CD4-positive, alpha-beta T cell treated with Interleukin-6 for 4 hours (primary cell): ENCODE measurements at places on chromosomes 16 and 17.
A peak's percentile ranks its signal among the peaks of the same experiment; 100 is the strongest.

- no peak for DNase-seq
Measured at GRCh38 chr17:18921485-18921884, 30.5 kb upstream of the SLC5A10 start.

DNA sequence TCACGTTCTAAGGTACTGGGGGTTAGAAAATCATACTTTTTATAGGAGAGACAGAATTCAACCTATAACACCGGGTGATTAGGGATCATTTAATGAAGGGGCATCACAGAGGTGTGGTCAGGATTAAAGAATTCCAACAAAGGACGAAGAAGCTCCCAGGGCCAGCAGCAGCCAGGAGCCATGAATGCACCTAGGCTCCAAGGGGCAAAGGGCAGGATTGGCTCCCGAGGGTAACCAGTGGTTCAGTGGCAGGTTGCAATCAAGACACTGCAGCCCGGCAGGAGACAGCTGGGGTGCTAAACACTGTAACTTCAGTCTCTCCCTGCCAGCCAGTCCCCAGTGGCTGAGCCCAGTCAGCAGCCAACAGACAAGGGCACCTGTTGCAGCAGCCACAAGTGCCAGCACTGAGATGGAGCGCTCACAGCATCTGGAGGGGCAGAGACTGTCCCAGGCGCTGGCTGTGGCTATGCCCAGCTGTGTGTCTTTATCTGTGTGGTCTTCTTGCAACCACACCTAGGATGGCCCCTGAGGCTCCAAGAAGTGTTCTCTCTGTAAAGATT, 23.9 kb downstream of the DHRS7C start:
- no peak for DNase-seq

DNA sequence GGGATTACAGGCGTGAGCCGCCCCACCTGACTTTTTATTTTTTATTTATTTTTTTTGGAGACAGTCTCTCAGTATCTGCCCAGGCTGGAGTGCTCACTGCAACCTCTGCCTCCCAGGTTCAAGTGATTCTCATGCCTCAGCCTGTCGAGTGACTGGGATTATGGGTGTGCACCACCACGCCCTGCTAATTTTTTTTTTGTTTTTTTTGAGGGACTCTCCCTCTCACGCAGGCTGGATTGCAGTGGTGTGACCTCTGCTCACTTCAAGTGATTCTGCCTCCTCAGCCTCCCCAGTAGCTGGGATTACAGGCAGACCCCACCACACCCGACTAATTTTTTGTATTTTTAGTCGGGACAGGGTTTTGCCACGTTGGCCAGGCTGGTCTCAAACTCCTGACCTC, 7.7 kb downstream of the ZNF207 start:
- DNase-seq, result no peak

DNA sequence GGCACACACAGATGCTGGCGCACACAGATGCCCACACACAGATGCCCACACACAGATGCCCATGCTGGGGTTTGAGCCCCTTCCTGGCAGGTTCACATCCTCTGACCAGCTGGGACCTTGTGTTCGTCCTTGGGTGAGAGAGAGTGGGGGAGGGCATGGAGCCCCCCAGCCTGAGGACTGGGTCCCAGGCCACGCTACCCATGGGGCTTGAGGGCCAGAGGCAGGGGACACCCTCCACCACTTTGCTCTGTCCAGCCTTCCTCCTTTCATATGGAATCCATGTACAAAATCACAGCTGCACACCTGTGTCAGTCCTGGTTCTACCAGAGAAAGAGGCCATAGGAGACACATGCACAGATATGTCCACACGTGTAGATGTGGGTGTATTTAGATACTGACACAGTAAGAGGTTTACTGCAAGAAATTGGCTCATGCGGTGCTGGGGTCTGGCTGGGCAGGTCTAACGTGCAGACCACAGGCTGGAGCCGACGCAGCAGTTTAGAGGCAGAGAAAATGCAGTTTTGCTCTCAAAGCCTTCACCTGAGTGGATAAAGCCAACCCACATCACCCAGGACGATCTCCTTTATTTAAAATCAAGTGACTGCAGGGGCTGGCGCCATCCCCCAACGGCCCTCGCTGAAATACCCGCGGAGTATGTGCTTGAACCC, 10.8 kb downstream of the SLC22A31 start:
- no peak for DNase-seq

DNA sequence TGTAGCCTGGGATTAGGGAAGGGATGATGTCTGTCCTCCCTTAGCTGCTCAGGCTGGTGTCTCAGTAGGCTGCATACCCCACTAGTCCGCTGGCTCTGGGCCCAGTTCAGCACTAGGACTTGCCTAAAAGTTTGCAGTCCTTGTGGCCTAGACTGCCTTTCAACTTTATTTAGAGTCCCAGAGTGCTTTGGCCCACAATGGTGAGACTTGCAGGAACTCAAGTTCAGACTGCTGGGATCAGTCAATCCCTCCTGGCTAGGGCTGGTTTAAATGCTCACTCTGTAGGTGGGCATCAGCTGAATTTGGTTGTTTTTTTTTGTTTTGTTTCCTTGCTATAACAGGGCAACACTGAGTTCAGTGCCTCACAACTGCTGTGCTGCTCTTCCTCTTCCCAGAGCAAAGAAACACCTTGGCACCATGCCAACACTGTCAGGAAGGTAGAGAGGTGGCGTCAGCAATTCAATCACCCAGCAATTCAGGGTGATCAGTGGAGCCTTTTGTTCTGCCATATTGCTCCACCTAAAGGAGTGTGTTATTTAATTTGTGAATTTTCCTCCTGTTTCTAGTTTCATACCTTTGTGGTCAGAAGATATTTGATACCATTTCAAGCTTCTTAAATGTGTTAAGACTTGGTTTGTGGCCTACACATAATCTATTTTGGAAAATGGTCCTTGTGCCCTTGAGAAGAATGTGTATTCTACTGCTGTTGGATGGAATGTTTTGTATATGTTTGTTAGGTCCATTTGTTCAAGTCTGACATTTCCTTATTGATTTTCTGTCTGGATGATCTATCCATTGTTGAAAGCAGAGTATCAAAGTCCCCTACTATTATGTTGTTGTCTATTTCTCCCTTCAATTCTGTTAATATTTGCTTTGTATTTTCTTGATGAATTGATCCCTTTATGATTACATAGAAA, 284.0 kb upstream of the PMFBP1 start:
- no peak for DNase-seq

- DNase-seq, result peak; percentile 38
Measured at GRCh38 chr17:10772425-10773380, 31.2 kb downstream of the TMEM238L start.

GRCh38 chr16:75105306-75106061, 11.1 kb downstream of the LDHD start:
- DNase-seq, result peak; percentile 35

GRCh38 chr17:6153375-6153774, 83.2 kb downstream of the WSCD1 start:
- DNase-seq, result no peak

GRCh38 chr16:76748461-76749348, 442.3 kb upstream of the MON1B start:
- DNase-seq, result no peak

- no peak for DNase-seq
Measured at GRCh38 chr16:57013229-57013628, 23.9 kb downstream of the NLRC5 start.

GRCh38 chr17:57986841-57987580, 1.0 kb downstream of the VEZF1 start:
- peak; percentile 43 for DNase-seq

DNA sequence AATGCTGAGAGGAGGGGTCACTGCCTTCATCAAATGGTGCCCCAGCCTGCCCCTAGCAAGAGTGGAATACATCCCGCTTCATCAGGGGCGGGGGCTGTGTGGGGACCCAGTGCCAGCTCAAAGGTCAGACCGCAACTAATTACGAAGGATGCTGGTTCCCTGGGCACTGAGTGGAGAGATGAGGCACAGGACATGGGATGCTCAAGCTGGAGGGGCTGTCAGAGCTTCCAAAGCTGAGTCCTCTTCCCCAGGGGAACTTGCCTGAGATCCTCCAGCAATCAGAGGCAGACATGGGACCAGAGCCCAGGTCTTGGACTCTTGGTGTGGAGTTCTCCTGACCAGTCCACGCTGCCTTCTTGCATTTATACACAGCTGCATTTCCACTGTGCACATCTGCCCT, 18.9 kb downstream of the UNC45B start:
- no peak for DNase-seq

DNA sequence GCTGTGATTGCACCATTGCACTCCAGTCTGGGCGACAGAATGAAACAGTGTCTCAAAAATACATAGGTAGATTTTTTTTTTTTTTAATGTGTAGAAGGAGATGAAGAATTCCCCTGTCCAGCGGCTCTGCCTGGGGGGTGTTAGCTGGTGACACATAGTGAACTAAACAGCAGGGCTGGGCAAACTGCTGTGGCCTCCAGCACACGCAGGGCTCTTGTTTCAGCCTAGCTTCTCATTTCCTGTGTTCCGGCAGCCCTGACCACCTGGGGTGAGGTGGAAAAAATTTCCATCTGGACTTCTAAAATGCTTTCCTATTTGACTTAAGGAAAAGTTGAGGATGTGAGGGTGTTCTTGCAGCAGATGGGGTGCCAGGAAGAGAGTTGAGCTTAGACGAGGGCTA, 33.3 kb upstream of the RGS9 start:
- DNase-seq, result no peak

DNA sequence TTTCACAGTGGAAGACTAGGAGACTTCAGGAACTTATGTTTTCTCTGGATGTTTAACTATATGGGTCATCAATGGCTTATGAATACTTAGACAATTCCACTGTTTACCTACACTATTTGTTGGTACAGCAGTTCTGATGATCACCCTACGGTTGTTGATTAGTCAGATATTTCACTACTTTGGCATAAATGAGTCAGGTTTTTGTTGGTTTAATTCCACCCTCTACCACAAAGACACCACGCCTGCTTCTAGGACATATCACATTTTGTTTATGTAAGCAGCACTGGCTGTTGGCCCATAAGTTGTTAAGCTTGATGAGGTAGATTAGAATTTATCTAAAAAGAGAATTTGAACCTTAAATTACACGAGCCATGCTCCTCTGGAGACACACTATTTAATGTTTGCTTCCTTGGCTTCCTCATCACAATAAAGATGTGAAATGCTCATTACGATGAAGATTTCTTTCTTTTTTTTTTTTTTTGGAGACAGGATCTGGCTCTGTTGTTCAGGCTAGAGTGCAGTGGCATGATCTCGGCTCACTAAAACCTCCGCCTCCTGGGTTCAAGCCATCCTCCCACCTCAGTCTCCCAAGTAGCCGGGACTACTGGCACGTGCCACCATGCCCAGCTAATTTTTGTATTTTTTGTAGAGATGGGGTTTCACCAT, 4.3 kb downstream of the GDE1 start:
- DNase-seq, result no peak

- DNase-seq, result peak; percentile 98
Measured at GRCh38 chr16:56964243-56965148, 2.7 kb downstream of the CETP start.

DNA sequence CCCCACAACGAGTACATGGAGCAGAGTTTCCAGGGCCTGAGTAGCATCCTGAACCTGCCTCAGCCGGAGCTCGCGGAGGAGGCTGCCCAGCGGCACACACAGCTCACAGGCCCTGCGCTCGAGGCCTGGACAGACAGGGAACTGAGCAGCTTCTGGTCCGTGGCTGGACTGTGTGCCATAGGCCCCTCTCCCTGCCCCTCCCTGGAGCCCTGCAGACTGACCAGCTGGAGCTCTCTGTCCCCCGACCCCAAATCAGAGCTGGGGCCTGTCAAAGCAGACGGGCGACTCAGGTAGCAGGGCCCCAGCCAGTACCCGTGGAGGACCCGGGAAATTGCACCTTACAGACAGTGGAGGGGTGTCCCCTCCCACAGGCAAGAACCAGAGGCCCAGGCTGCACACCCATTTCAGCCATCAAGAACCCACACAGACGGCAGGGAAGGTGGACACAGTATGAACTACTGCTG, 13.0 kb downstream of the MRPL27 start:
- DNase-seq, result no peak

GRCh38 chr16:81778861-81779535, at the start of gene PLCG2:
Gene PLCG2 (plus strand): TSS chr16:81779291. CDS start chr16:81785990, 6,699 bp downstream.
- peak; percentile 65 for DNase-seq

DNA sequence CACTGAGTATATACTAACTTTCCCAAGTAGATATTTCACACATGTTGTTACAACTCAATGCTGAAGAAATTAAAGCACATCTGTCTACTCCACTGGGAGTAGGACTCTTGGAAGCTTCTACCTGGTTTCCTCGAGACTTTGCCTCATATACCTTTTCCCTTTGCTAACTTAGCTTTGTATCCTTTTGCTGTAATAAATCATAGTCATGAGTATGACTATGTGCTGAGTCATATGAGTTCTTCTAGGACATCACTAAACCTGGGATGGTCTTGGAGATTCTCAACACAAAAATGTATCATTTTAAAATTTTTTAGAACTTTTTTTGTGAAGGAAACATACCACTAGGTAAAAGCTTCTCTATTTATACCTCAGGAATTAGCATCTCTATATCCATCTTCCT, 39.8 kb downstream of the ABCA5 start:
- DNase-seq, result no peak

DNA sequence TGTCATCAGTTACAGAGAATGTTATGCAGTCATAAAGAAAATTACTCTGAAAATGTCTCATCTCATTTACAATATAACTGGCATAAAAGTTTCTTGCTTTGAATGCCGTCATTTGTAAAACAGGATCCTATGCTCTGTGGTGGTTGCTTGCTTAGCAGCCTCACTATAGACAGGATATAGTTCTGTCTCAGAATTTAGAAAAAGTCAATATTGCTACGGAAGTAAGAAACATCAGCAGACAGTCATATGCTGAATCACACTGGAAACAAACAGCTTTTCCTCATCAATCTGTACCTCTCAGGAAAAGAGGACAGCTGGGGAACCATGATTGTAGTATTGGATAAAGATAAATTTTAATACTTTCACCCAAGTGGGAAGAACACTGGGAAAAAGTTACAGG, 105.5 kb downstream of the MYO1D start:
- DNase-seq, result no peak

GRCh38 chr17:17985555-17985954, 12.9 kb downstream of the DRC3 start:
- DNase-seq, result no peak

DNA sequence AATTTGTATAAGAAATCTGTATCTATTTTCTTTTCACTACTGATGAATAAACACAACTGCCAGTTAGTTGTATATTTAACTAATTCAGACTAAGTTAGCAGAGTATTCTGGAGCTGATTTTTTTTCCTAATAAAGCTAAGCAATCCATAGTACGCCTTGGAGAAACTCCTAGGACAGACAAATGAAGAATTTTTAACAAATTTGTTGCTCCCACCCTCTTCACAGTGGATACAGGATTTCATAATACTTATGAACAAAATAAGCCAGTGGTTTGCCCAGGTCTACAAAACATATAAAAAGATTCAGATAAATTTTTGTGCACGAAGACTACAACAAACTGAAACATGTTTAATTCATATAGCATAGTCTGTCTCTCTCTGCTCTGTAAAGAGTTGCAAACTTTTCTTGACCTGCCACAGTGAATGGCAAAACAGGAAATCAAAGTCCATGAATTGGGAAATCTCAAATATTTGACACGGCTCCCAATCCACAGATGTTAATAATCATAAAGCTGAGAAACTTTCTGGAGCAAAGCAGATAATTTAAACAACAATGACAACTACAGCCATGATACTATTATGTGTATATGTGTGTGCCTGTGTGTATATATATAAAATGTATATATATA, 594 bp upstream of the ABCA6 start:
- no peak for DNase-seq

- no peak for DNase-seq
Measured at GRCh38 chr16:1989209-1990100, at the start of gene SYNGR3. Gene SYNGR3 (plus strand): TSS chr16:1989970. CDS start chr16:1990103, 133 bp downstream.

- no peak for DNase-seq
Measured at GRCh38 chr17:12789075-12789480, 220 bp upstream of the ARHGAP44 start.

- no peak for DNase-seq
Measured at GRCh38 chr16:75272097-75272551, 20.7 kb upstream of the BCAR1 start.
